ENCODE measurements at places on chromosomes 6 and 20.

DNA sequence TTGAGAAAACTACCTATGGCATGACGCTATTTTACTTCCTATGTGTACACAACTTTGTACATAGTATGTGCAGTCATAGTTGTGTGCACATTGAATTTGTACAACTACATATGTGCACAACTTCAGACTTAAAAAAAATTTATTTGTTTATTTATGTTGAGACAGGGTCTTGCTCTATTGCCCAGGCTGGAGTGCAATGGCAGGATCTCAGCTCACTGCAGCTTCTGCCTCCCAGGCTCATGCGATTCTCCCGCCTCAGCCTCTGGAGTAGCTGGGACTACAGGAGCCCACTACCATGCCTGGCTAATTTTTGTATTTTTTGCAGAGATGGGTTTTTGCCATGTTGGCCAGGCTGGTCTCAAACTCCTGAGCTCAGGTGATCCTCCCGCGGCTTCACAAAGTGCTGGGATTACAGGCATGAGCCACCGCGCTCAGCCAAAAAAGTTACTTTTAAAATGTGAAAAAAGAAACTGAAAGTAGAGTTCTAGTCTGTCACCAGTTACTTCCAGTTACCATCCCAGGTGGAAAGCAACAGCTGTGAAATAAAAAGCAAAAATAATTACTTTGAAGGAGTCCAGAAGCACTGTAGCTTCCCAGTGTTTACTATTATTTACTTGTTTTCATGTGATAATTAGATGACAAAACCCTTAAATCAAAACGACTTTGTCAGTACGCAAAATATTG, 1.7 kb upstream of the ZKSCAN8 start:
- no peak for DNase-seq

GRCh38 chr6:20827798-20828197, 293.5 kb downstream of the CDKAL1 start:
- DNase-seq, result peak; percentile 53

DNA sequence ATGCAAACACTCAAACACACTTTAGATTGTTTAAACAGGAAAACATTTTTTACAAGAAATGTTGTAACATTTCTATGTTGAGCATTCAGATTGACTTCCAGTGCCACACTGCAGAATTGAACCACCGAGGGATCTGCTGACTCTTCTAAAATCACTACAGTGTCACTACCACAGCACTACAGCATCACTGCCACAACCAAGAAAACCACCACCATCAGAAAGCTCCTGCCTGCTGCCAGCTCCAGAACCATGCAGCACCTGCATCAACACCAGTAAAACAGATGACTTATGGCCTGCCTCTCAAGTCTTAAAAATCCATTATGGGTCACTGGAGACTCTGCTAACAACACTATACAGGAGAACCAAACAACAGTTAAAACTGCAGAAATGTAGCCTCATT, 25.4 kb upstream of the BTN3A2 start:
- no peak for DNase-seq

GRCh38 chr6:166658115-166658791, 31.2 kb upstream of the RPS6KA2 start:
- DNase-seq, result no peak

GRCh38 chr20:38628580-38629470, 27.2 kb downstream of the ARHGAP40 start:
- no peak for DNase-seq

GRCh38 chr6:134467620-134468019, 149.7 kb upstream of the SGK1 start:
- no peak for DNase-seq

- peak; percentile 91 for DNase-seq
Measured at GRCh38 chr6:104540743-104541142, 319.0 kb downstream of the HACE1 start.

GRCh38 chr6:13098006-13098405, 230.3 kb downstream of the TBC1D7 start:
- no peak for DNase-seq

- peak; percentile 27 for DNase-seq
Measured at GRCh38 chr20:37270576-37271420, 9.2 kb upstream of the GHRH start.

DNA sequence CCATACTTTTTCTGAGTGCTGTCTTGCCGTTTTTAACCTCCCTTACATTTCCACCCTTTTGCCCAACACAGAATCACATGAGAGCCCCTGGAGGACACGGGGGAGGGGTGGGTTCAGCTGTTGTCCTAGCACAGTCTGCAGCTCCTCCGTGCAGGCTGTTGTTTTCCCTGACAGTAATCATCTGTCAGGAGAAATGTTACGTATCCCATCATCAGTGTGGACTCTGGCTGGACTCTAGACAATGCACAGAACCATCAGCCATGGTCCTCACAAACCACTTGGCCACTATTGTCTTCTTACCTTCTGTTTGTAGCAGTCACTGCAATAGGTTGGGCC, 92.1 kb downstream of the RIN2 start:
- no peak for DNase-seq

GRCh38 chr6:90062667-90063066, 168.4 kb downstream of the GJA10 start:
- DNase-seq, result peak; percentile 33

GRCh38 chr6:152750694-152751093, at the start of gene VIP:
Gene VIP, plus strand, starts transcription at chr6:152750797. Its CDS starts 1,381 bp downstream, at chr6:152752178.
- peak; percentile 54 for DNase-seq

- no peak for DNase-seq
Measured at GRCh38 chr6:137623293-137623692, 129.1 kb upstream of the OLIG3 start.

Data from fibroblast of upper back skin (primary cell).